CD8-positive, alpha-beta memory T cell (primary cell): ENCODE measurements at places on chromosomes 4 and X. TPM values are rescaled to one million over a fixed set of nuclear protein-coding genes. Genes with fewer than 3 reads are reported as not detected.

DNA sequence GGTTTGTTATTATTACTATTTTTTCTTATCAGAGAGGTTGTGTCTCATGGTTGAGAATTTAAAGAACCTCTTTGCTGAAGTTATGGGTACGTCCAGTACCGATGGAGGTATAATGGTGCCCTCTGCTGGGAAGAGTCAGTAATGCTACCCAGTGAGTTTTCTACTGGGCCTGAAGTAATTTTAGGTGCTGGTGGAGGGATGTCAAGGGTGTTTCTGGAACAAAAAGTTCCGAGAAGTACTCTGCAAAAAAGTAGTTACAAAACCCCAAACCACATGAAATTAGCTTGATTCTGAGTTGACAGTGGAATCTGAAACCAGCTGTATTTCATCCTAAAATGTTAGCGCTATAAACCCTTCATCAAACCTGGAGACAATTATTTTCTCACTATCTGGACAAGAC, 102.5 kb upstream of the MID1 start:
- no peak for DNase-seq

The SHISA3 gene
- polyA plus RNA-seq = not detected

The NKAP gene
- polyA plus RNA-seq = 4.6 TPM

The UPF3B gene
- polyA plus RNA-seq = 10.9 TPM

The USP26 gene
- polyA plus RNA-seq = not detected
